ENCODE measurements at places on chromosomes 3 and 15.

DNA sequence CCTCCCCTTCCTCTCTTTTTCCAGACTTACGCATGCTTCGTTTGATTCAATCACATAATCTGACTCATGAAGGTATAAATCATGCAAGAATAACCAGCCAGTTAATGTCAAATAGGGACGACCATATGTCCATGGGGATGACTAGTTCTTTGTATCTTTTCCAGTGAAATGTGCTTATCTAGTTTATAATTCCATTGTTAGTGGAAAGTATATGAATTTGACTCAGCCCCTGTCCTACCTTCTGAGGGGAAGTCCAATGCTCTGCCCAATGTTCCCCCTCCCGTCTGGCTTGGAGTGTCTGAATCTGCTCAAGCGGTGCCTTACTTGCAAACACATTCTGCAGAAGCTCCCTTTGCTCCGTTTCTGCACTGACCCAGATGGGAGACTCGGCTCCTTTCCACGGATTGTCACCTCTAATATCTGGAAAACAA is 55.0 kb upstream of the EPHB3 start:
- no peak for DNase-seq

DNA sequence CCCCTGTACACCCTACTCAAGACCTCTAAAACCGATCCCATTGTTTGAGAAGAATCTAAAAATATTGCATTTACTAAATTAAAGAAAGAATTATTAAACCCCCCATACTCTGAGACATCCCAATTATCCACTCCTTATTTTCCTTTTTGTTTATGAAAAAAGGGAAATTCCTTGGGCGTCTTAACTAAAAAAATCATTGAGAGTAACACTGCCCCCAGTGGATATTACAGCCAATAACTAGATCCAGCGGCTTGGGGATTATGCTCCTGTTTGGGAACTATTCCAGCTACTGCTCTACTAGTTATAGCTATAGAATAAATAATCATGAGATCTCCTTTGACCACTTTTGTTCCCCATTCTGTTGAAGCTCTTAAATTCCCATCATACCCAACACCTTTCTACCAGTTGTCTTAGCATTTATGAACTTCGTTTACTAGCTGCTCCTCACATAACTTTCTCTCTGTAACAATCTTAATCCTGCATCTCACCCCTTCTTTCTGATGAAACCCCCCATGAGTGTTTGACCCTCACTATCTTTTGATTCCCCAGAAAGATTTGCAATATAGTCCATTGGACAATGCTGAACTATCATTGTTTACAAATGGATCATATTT is 12.7 kb upstream of the CFAP91 start:
- DNase-seq: no peak

- peak; percentile 13 for DNase-seq
Measured at GRCh38 chr3:172824229-172824628, 73.7 kb downstream of the ECT2 start.

- no peak for DNase-seq
Measured at GRCh38 chr3:195151866-195152541, 119.0 kb downstream of the XXYLT1 start.

GRCh38 chr15:69105451-69105985 is 54.9 kb upstream of the GLCE start:
- DNase-seq: no peak

- no peak for DNase-seq
Measured at GRCh38 chr3:140469491-140469890, 208.4 kb upstream of the TRIM42 start.

DNA sequence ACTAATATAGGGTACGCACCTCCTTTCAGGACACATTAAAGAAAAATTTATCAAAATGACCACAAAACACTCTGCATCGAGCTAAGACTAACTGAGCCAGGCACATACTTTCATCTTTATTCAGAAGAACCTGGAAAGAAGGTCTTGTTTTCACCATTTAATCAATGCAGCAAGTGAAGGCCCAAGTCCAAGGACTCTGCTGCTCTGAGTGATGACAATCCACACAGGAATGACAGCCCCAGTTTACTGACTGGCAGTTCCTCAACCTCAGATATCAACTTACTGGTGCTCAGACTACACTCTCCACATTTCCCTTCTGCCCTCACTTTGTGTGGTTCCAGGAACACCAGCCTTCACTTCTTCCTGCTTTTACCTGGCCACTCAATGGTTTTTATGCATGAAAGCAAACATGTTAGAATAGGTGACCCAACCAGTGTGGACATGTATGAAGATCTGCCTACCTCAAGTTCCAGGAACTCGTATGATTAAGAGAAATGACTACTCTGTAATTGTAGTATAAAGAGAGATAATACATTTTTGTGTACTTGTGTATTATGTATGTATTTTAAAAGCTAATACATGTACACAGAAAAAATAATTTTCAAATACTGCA is 29.1 kb upstream of the RASA2 start:
- no peak for DNase-seq

DNA sequence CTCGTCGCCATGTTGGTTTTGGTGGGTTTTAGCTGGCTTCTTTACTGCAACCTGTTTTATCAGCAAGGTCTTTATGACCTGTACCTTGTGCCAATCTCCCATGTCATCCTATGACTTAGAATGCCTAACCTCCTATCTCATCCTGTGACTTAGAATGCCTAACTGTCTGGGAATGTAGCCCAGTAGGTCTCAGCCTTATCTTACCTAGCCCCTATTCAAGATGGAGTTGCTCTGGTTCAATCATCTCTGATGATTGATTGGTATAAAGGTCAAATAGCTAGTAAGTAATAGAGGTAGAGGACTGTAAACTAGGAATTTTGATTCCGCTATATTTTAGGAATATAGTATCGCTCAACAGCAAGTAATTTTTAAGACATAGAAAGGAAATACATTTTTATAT is 1.3 kb upstream of the ACKR2 start:
- DNase-seq: no peak

- no peak for DNase-seq
Measured at GRCh38 chr3:139762302-139762701, 84.5 kb upstream of the NMNAT3 start.

DNA sequence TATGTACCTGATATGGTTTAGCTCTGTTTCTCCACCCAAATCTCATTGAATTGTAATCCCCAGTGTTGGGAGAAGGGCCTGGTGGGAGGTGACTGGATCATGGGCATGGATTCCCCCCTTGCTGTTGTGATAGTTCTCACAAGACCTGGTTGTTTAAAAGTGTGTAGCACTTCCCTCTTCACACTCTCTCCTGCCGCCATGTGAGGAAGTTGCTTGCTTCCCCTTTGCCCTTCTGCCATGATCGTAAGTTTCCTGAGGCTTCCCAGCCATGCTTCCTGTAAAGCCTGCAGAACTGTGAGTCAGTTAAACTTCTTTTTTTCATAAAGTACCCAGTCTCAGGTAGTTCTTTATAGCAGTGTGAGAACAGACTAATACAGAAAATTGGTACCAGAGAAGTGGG is 93.1 kb downstream of the C3orf70 start:
- DNase-seq: no peak

DNA sequence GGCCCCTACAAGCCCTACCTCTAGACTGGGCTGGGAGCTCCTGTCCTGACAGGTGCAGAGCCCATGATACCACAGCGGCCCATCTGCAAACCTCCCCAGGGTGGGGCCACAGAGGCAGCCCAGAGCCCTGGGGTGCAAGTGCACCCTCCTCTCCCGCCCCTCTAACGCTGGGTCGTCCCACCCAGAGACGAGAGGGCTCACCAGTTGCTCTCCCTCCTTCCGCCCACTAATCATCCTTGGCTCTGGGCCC is 742 bp downstream of the TNK2 start:
- DNase-seq: no peak

DNA sequence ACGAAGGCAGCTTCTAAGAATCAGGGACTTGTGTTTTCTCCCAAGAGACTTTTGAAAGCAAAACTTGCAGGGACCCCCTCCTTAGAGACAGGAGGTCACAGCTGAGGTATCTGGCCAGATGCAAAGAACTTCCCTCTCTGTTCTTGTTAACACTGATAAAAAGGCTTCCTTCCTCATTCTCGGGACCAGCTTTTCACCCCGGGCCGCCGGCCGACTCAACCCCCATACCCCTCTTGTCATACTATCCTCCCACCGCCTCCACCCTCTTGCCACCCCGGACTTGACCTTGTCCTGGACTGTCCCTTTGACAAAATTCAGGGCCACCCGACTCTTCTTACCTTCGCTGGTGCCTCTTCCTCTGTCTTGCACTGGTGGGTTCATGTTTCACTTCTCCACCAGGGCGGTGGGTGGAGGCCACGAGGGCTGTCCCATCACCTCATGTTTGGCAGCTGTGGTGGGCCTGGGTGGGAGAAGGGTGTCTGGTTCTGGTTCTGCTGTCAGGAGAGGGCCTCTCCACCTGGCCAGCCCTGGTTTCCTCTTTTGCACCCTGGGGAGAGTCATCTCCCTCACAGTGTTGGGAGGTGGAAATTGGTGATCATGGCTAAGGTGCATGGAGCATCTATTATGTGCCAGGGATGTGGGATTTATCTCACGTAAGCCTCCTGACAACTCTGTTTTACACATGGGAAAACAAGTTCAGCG is 32.5 kb downstream of the BHLHE40 start:
- no peak for DNase-seq

GRCh38 chr15:42734076-42734672 is 2.8 kb downstream of the CDAN1 start:
- no peak for DNase-seq

GRCh38 chr3:133944641-133945380 is 49.1 kb upstream of the RAB6B start:
- DNase-seq: peak; percentile 79

DNA sequence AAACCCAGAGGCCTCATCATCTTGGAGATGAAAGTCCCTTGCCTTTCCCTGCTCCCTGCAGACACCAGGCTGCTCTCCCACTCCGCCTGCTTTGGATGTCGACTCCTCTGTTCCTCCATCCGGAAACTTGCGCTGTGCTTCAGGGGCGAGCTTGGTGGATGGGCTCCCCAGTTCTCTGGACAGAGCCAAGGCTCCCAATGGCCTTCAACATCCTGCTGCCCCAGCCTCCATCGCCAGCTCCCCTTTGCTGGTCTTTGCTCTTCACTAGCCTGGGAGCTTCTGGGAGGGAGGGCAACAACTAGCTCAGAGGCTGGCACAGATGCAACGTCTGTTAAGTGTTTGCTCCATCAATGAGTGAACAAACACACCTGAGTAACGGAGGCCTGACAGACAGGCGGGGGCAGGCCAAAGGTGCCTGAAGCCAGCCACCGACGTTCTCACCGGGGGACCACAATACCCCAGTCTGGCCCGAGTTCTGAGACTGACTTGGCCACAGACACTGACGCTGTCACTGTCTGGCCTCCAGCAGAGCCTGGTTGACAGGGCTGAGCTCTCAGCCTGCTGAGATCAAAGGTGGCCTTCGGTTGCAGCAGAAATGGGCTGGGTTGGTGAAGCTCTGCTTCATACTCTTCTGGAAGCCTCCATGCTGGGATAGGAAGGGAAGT is 39.0 kb downstream of the RGMA start:
- DNase-seq: peak; percentile 55

GRCh38 chr3:185406121-185406620 is 43.2 kb downstream of the MAP3K13 start:
- no peak for DNase-seq

GRCh38 chr15:71136159-71136783 is 21.0 kb downstream of the THSD4 start:
- DNase-seq: no peak

DNA sequence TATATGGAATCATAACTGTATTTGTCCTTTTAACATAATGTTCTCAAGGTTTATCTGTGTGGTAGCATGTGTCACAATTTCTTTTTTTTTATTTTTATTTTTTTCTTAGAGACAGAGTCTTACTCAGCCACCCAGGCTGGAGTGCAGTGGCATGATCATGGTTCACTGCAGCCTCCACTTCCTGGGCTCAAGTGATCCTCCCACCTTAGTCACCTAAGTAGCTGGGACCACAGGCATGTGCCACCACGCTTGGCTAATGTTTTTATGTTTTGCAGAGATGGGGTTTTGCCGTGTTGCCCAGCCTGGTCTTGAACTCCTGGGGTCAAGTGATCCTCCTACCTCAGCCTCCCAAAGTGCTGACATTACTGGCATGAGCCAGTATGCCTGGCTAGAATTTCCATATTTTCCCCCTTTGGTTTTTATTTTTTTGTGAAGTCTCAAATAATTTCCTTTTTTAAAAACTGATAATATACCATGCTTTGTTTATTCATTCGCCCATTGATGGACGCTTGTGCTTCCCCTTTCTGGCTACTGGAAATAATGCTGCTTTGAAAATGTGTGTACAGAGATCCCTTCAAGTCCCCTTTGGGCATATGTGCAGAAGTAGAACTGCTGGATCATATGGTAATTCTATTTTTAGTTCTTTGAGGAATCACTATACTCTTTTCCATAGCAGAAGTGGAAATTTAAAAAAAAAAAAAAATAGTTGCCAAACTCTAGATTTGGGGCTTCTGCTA is 28.4 kb downstream of the TMEM40 start:
- DNase-seq: no peak

GRCh38 chr15:65079580-65079979 is 3.0 kb downstream of the KBTBD13 start:
- no peak for DNase-seq

GRCh38 chr3:16720367-16720940 is 115.2 kb upstream of the DAZL start:
- no peak for DNase-seq

GRCh38 chr3:175270866-175271265 is 411.7 kb downstream of the NAALADL2 start:
- DNase-seq: no peak

DNA sequence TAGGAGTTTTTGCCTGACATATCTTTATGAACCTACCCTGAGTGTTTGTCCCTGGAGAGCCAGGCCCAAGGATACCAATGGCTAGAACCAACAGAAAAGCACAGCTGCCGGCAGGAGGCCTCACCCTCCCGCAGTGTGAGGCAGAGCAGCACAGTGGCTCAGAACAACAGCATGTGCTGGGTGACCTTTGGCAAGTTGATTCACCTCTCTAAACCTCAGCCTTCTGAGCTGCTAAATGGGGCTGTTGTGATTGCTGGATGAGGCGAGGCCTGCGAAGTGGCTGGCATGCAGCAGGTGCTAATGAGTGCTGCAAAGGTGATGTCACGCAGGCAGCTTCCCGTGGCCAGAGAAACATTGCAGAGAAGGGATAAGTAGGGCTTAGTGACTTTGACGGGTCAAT is 23.3 kb downstream of the IDH2 start:
- DNase-seq: no peak

- DNase-seq: no peak
Measured at GRCh38 chr15:74322558-74323180, 44.8 kb downstream of the CYP11A1 start.

DNA sequence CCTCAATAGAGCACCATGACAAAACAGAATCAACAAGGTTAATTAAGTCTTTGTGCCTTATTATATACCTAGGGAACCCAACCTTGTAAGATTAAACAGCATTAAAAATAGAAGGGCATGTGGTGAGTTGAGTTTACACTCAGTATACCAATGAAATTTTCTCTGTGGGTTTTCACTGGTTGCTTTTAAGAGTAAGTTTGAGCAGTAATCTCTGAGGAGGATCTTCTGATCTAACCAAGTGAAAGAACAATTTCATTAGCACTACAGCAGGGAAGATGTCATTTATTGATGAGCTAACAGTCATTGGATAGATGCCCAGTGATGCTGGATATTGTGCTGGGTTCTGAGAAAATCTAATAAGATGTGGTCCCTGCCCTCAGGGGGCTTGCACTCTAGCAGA is 26.9 kb upstream of the AKAP13 start:
- no peak for DNase-seq
